Esophagus squamous epithelium (tissue), 5 donors: ENCODE measurements at places on chromosomes 4 and X.
A peak's percentile ranks its signal among the peaks of the same experiment; 100 is the strongest.

DNA sequence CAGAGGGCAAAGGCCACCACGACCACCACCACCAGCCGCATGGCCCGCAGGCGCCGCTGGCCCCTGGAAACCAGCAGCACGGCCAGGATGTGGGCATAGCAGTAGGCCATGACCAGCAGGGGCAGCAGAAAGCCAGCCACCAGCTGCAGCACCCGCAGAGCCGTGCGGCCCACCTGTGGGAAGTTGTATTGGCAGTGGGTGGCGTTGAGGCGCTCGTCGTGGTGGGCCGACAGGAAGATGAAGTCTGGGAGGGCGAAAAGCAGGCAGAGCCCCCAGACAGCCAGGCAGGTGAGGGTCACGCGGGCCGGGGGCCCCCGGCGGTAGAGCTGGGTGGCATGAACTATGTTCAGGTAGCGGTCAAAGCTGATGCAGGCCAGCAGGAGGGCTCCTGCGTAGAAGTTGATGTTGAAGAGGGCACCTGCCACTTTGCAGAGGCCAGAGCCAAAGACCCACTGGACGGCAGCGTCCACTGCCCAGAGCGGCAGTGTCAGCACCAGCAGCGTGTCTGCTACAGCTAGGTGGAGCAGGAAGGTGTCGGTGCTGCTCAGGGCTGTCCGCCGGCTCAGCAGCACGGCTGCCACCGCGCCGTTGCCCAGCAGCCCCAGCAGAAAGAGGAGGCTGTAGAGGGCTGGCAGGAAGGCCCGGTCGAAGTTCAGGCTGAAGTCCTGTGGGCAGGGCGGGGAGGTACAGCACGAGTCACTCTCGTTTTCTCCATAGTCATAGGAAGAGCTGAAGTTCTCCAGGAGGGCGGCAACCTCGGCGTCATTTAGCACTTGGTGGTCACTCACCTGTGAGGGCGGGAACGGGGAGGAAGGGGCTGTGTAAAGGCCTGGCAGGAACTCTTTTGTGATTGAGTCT, 1.4 kb downstream of the CXCR3 start:
- no peak for DNase-seq

GRCh38 chr4:47692691-47693090, 145.2 kb downstream of the CORIN start:
- DNase-seq, result no peak

- no peak for DNase-seq
Measured at GRCh38 chrX:65607070-65607742, 60.2 kb upstream of the MSN start.

- DNase-seq, result no peak
Measured at GRCh38 chr4:177483271-177483670, 41.0 kb upstream of the AGA start.

DNA sequence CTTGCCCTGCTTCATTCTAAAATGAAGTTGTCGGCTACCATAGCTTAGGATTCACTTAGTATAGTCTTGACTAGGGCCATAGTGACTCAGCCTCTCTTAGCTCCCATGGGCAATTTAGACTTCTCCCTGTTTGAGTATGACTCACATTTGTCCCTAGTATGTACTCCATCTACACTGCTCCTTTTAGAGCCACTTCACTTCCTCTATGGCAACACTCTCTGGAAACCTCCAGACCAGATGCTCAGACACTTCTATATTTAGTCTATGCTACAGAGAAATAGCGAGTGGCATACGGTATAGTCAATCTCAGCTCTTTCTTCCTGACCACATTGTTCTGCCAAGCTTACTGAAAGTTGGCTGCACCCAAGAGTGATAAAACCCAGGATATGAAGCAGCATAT, 11.2 kb downstream of the MEPE start:
- DNase-seq, result no peak

DNA sequence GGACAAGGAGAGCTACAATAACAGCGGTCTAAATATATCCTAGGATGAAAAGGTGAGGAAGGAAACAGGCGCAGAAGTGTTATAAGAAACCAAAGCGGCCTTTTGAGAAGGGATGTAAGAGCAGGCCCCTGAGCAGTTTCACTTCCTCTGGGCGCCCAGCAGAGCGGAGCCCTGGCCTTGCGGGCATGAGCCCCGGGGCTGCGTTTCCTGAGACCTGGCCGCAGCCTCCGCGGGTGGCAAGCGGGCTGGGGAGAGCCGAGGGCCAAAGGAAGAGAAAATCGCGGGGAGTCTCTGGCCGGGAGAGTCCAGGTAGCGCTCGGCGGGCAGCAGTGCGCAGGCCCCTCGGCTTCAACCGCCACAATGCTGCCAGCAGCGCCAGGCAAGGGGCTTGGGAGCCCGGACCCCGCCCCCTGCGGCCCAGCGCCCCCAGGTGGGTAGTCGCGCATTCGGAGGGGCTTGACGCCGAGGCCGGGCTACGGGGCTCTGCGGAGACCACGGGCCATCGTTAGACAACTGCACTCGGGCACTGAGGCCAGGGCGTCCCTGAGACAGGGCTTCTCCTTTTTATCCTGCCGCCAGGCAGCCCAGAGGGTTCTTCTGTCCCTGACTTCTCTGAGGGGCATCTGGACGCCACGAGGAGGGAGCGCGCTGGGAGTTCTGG, at the start of gene BANK1:
BANK1 (plus strand) TSS at position 210 of the 661 bp plus-strand sequence; CDS start at position 361, 151 bp downstream.
- DNase-seq, result peak; percentile 20

DNA sequence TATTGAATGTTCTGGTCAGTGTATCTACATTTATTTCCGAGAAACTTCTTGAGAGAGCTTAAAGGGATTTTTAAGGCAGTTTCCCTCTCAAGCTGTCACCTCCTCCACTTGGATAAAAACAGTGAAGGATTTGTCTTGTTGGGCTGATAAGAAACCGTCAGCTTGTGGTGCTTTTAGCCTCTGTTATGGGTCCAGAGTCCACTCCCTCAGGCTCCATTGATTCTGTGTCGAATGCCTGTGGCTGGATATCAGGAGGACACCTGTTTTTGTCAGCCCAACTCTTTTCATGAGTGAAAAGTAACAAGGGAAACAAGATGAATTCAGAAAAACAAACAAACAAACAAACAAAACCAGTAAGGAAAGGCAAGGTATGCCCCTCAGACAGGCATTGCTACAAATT, 12.4 kb downstream of the CLCN4 start:
- no peak for DNase-seq

GRCh38 chrX:51332188-51332942, at the start of gene NUDT10:
Gene NUDT10, plus strand, starts transcription at chrX:51332822. Its CDS starts 144 bp downstream, at chrX:51332966.
- no peak for DNase-seq

DNA sequence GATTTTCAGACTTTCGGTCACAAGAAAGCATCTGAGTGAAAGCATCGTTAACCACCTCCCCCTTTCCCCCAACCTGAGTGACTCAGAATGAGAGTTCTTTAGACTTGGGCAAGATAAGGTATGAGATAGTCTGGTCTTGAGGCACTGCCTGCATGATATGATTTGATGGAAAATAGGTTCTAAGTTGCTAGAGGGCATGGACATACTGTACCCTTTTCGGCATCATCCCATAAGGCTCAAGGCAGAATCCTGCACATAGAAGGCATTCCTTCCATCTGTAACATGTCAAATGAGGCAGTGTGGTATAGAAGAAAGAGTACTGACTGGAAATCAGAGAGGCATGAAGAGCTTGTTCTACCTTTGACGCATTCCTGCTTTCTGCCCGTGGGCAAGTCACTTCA, 16.8 kb upstream of the AMOT start:
- no peak for DNase-seq

DNA sequence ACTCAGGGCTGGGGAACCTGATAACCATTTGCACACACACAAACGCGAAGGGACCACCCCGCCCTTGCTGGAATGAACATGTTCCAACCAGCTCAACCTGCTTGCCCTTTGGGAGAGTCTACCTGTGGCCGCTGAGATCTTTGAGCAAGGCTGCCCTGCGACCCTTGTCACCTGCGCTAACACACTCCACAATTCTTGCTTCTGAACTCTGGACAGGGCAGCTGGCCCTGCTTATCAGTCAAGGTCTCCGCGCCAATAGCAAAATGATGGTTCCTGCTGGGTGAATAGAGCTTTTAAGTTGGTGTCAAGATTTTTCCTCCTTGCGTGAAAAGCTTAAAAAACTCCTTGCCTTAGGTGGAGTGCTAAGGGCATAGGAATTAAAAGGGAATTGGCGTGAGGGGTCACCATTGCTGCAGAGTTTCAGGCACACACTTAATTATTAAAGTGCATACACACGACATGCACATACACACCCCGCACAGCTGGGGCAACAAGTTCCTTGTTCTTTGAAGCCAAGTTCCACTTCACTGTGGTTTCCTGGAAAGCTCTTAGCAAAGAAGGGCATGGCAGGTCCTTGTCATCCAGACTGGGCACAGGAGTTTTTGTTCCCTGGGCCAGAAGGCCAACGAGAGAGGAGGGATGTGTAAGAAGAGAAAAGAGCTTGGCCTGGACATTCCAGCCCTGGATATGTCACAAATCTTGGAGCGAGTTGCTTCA, 207.7 kb downstream of the STIM2 start:
- DNase-seq, result no peak

GRCh38 chrX:22800806-22801205, 199.0 kb upstream of the DDX53 start:
- no peak for DNase-seq

DNA sequence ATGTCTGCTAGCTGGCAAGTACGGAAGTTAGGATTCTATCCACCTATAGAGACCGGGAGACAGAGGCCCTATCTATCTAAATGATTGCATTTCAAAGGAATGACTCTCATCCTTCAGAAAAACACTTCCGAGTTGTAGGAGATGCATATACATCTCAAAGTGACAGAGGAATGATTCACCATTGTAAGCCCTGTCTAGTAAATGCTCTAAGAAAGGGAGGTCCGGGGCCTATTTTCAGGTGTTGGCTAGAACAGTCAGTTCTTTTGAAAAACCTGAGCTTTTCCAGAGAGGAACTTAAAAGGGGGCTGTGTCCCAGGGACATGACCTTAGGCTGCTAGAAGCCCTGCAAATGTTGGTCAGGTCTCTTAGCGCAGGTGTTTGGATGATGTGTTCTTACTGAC, 262.9 kb upstream of the IL1RAPL1 start:
- no peak for DNase-seq

DNA sequence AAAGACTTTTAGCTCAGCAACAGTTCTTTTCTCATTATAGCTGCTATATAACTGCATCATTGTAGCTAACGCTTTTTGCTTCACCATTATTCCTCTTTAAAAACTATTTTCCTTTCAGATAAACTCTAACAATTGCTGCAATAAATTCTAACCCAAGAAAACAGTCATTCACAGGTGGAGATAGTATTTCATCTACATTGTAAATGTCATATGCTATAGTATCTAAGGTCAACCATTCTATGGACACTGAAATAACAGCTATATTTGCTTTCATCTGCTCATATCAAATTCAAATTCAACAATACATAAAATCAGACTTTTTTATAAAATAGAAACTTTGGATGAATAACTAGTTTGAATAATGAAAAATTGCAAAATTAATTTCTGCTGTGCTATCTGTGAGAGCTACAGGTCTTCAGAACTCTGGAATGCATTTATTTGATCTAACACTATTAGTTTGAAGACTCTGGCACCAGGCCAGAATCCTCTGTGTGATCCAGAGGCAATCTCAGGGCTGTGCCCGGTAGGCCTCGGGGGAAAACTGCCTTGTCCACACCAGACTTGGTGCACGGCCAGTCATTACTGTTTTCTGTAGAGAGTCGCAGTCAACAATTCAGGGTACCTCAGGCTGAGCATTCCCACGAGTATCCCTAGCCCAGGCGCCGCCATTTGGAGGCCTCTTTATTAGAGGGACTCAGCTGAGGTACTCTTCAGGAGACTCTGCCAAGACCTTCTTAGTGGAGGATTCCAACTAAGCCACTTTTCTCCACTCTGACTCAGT, 332.4 kb downstream of the SLC7A11 start:
- DNase-seq, result no peak

GRCh38 chr4:109169170-109169569, 133.3 kb downstream of the COL25A1 start:
- DNase-seq, result no peak

- no peak for DNase-seq
Measured at GRCh38 chr4:23720556-23720955, 169.3 kb downstream of the PPARGC1A start.

- no peak for DNase-seq
Measured at GRCh38 chrX:152993933-152994332, at the start of gene PNMA5. Gene PNMA5, minus strand, starts transcription at chrX:152994116. Its CDS starts 2,518 bp downstream, at chrX:152991598.

DNA sequence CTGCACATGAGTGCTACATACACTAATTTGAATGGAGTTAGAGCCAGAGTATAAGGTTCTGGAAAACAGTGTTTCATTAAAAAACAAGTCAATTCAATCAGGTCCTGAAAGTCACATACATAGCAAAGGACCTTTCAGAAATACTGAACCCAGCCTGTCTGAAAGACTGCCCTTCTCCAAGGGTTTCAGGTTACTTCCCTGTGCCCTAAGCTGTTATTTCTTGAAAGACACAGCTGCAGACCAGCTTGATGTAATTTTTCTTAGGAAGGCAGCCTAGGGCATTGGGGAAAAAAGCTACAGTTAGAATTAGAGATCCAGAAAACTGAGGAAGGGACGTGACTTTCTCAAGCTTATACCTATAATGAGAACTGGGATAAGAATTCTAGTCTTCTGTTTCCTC, 155.9 kb upstream of the MAOA start:
- no peak for DNase-seq

GRCh38 chr4:54109241-54110018, 9.5 kb downstream of the GSX2 start:
- no peak for DNase-seq

DNA sequence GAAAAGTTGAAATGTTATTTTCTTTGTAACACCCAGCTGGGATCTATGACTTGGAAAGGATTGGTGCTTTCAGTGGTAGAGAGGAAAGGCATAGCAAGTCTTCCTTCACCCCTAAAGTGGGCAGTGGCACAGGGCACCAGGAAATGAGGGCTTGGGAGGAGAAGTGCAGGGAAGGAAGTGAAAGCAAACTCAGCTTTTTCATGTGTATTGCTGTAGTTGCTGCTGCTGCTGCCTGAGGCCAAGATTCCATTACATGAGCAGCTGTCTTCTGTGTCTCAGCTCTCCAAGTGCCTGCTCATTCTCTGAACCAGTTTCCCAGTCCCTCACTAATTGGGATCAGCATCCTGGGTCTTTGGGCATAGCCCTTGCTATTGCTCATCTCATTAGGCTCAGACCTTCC, 2.6 kb downstream of the HCCS start:
- no peak for DNase-seq

DNA sequence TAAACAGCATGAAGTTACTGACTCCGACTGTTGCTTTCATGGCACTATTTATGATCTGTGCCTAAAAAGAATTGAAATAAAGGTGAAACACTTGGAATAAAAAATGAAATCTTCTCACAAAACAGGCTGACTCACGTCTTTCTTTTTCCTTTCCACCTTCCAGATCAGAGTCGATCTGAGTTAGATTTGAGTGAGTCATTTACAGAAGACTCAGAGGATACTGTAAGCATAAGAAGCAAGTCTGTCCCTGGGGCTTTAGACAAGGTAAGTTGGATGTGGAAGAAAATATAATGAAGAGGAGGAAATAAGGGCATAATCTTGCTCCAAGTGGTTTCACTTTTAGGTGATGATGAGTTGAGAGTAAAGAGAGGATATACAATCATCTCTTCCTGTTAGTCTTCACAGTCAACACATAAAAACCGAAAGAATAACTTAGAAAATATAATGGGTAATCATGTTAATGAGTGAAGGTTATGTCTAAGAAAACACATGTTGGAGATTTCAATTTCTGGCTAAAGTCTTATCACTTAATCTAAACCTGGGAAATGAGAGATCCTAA, 89.7 kb downstream of the SYTL5 start:
- no peak for DNase-seq
